CD4-positive, alpha-beta memory T cell (primary cell): ENCODE measurements at places on chromosomes 1 and 21.

- DNase-seq, result no peak
Measured at GRCh38 chr1:27521861-27522431, 32.0 kb upstream of the WASF2 start.

DNA sequence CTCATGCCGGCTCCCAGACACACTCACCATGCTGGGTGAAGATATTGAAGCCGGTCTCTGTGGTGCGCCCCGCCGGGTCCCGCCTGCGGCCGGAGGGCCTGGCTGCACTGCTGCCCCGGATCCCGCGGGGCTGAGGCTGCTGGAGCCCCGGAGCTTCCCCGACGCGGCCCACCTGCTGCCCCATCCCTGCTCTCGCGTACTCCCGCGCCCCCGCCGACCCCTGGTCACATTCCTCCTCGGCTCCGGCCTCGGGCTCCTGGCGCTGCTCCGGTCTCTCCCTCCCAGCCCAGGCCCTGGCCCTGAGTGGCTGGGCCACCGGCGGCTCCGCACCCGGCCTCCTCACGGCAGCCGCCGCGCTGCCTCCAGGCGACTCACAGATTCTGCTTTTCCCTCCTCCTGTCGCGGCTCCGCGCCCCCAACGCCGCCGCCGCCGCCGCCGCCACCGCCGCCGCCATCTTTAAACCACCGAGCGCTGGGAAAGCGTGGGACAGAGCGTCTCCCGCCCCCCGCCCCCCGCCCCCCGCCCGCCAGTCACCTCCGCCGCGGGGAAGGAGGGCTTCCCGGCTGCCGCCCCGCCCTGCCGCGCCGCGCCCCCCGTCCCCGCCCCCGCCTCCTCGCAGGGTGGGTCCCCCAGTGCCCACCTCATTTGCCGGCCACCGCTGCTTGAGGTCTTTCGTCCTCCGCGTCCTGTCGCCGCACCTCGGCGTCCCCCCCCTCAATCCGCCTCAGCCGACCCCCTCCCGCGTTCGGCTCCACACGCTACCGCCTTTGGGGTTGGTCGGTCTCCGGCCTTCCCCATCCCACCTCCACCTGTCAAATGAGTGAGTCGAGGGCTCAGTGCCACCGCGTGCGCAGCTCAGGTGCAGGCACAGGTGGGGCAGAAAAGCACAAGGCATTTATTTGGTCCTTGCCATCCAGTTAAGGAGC, at the start of gene ABL2:
TSS of gene ABL2 (minus strand) at position 464 of the 927 bp plus-strand sequence. CDS start at position 184, 280 bp downstream.
- DNase-seq, result peak; percentile 58

GRCh38 chr1:38777464-38777957, 82.1 kb downstream of the RRAGC start:
- no peak for DNase-seq

GRCh38 chr1:167631936-167632614, 2.0 kb downstream of the RCSD1 start:
- peak; percentile 36 for DNase-seq

GRCh38 chr1:10773851-10774614, 22.4 kb downstream of the CASZ1 start:
- no peak for DNase-seq

GRCh38 chr1:195327361-195327760, 1280.9 kb downstream of the KCNT2 start:
- DNase-seq, result no peak

- no peak for DNase-seq
Measured at GRCh38 chr1:184513966-184514365, 127.1 kb downstream of the C1orf21 start.

GRCh38 chr1:156102633-156103511, 11.6 kb upstream of the LMNA start:
- no peak for DNase-seq

- no peak for DNase-seq
Measured at GRCh38 chr1:7630378-7630777, 140.7 kb upstream of the VAMP3 start.

DNA sequence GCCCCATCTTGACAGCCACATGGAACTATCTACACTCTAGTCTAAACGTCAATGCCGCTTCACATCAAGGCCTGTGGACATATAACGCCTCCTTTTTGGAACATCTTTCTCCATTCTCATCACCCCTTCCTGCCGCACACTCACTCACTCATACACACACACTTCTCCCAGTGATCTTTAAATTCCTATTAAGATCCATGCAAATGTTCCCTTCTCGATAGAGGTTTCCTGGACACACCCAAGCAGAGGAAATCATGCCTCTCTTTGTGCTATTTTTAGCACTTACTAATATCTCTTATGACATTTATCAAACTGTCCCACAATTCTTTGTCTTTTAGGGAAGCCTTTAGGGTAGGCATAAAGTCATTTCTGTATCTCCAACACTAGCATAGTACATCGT, 28.2 kb upstream of the SLAMF9 start:
- no peak for DNase-seq

DNA sequence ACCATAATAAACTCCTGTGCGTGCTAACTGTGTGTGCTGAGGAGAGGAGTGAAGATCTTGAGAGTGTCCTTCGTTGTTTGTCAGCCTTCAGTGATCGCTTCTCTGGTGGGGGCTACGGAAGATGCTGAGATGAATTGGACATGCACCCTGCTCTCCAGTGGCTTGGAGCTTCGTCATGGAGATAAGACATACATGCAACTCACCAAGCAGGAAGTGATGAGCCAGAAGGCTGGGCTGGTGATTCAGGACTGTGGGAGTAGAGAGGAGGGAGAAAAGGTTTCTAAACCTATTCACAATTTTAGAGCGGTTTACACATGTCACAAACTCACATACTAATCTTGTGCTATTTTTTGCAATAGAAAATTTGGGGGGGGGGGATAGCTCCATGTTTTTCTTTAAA, 128.9 kb upstream of the ADAR start:
- DNase-seq, result no peak

- peak; percentile 20 for DNase-seq
Measured at GRCh38 chr21:44487831-44488230, 32.5 kb downstream of the LRRC3 start.

DNA sequence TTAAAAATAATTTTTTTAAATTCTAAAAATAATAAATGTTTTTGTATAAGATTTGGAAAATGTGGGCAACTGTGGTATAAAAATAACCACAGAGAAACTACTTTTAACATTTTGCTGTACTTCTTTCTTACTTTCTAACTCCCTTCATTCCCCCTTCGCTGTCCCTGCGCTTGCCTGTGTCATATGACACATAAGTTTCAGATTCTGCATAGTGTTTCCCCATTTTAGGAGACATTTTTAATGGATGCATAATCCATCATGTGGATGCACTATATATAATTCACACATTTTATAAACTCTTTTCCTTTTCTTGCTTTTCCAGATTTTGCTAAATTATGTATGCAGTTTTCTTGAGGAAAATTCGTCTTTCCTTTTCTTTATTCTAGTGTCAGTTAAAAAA, 16.3 kb downstream of the ATG4C start:
- DNase-seq, result no peak

GRCh38 chr1:175197531-175197930, 5.0 kb upstream of the KIAA0040 start:
- DNase-seq, result no peak

GRCh38 chr1:66695116-66695515, 57.1 kb upstream of the DYNLT5 start:
- no peak for DNase-seq

GRCh38 chr21:41228492-41228891, 60.5 kb downstream of the BACE2 start:
- no peak for DNase-seq

- DNase-seq, result no peak
Measured at GRCh38 chr1:53600561-53600960, 138.4 kb downstream of the GLIS1 start.

DNA sequence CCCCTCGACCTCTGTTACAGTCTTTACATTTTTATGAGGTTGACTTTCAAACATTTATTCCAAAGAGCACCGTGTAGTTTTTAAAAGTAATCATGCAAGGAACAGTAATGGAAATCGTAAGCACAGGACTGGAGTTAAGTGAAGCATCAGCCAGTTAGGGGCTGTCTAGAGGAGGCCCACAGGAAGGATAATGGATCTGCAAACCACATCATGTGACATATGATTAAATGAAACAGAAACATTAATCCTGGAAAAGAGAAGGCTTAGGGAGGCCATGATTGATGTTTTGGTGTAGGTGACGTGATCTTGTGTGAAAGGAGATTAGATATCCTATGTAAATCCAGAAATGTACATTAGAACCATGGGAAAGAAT, 25.0 kb downstream of the RGS7 start:
- no peak for DNase-seq

DNA sequence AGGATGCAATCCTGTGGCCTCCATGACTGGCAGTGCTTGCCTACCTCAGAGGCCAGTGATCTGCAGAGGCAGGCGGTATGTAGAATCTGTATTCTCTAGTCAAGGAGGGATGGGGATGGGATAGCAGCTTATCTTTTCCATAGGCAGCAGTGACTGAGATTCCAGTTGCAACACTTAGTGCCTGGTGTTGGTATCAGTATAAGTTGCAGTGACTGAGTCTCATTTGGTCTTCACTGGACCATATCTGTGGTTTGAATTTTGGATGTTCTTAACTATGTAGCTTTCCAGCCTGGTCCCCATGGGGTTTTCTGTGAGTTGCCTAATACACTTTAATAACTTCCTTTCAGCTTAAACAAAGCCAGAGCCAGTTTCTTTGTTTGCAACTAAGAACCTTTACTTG, 16.5 kb downstream of the DYRK1A start:
- DNase-seq, result no peak

GRCh38 chr1:155420788-155421187, 100.1 kb downstream of the RUSC1 start:
- DNase-seq, result no peak

- no peak for DNase-seq
Measured at GRCh38 chr1:64039390-64039926, 164.0 kb upstream of the UBE2U start.

DNA sequence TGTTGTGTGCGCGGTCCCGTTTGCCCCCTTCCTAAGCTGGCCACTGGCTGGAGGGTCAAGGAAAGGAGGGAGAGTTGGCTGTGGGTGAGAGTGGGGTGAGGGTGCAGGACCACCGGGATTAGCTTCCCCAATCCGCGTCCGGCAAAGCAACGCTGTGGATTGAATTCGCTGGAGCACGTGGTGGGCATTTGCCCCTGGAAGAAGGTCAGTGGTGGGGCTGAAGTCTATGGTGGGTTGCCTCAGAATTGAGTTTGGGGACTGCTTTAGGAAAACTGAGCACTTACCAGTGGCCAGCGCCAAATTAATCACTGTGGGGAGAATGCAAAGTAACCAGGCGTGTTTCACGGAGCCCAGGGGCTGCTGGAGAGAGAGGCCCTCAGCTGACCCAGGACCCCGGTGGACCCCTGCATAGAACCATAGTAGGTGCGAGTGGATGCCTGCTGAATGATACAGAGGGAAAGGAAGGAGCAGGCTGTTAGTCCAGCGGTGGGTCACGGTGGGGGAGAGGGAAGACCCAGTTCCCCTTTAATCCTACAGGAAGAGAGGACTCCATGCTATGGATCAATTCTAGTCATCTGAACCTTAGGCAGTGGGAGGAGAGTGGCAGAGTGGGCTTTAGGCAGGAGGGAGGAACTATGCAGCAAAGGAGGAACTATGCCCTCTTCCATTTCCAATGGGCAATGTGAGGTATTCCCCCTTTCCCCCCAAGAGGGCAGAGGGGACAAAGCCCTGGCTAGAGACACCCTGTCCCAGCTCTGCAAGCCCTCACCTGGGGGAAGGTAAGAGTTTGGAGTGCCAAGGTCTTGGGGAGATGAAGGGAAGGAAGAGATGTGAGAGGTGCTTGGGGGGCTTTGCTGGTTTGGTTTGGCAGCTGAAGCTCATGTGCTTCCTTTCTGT, 1.2 kb downstream of the TNFRSF8 start:
- DNase-seq, result no peak

GRCh38 chr1:38826262-38826661, 33.3 kb downstream of the RRAGC start:
- DNase-seq, result no peak

DNA sequence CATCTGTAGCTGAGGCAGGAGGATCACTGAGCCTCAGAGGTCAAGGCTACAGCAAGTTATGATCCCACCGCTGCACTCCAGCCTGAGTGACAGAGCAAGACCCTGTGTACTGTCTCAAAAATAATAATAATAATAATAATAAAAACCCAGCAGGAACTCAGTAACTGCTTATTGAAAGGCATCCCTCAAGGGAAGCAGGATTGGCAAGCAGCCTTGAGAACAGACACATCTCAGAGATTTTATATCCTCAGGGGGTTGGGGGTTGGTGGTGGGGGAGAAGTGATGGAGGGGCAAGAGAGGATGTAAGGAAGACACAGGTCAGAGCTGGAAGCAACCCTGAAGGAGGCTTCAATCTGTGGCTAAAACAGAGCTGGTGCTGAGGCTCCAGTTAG, 29.6 kb downstream of the GNB1 start:
- DNase-seq, result no peak

DNA sequence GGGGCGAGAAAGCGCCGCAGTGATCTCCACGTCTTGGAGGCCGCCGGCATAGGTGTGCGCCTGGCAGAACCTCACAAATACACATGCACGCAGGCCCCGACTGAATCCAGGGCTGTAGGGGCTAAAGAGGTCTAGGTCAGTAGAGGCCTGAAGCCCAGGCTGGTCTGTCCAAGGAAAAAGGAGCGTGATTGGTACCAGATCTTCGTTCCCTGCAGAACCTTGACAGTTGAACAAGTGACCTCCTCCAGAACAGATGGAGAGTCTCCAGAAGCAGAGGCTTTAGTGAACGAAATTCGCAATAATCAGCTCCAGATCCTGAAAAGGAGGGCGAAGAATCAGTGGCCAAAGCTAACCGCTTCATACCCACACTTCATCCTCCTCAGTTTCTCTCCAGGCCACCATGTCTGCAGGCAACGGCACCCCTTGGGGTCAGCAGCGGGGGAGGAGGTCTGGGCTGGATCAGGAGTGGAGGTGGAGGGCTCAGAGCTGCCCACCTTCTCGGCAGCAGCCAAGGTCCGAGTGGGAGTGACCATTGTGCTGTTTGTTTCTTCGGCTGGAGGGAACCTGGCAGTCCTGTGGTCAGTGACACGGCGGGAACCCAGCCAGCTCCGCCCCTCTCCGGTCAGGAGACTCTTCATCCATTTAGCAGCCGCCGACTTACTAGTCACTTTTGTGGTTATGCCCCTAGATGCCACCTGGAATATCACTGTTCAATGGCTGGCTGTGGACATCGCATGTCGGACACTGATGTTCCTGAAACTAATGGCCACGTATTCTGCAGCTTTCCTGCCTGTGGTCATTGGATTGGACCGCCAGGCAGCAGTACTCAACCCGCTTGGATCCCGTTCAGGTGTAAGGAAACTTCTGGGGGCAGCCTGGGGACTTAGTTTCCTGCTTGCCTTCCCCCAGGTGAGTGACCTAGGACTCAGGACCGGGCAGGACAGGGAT, 749 bp upstream of the PEX11B start:
- DNase-seq, result no peak

DNA sequence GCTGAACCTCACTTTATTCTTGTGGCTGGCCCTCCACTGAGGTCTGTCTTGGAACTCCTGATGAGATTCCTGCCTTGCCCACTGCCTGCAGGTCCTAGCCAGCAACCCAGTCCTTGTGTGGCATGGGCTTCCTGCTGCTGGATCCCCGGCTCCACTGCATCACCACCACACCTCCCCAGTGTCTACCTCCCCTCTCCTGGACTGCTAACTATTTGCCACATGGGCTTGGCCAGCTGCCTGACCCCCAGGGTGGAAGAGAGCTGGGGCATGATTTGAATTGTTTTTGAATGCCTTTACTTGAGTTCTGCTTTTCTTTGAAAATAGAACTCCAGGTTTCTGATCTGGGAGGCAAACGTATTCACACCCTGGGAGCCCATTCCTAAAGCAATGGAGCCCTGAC, 41.2 kb downstream of the SPAG17 start:
- no peak for DNase-seq
